CD14-positive monocyte (primary cell): ENCODE measurements at places on chromosomes 7 and 10.
A peak's percentile ranks its signal among the peaks of the same experiment; 100 is the strongest.

- peak; percentile 89 for DNase-seq
These were observed 3.0 kb downstream of the BRI3 start for GRCh38 chr7:98284335-98285036.

- no peak for DNase-seq
These were observed 103.3 kb upstream of the GATA3 start for GRCh38 chr10:7950981-7951847.

DNA sequence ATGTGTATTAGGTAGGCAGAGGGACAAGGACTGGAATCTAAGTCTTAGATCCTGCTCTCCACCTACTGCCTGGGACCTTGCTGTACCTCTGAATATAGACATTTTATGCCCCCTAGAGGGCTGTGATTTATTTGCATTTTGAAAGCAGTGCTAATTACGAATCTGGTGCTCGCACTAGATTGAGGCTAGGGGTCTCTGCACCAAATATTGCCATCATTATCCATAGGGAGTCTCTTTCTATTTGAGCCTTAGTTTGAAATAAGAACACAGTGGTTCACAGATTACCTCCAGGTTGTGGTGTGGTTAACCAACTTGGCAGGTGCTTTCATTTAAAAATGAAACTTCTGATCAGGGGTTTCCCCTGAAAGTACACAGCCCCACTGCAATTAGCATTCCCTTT, 41.8 kb downstream of the CNNM1 start:
- DNase-seq, result no peak

GRCh38 chr7:150937848-150938561, 40.1 kb downstream of the KCNH2 start:
- DNase-seq, result no peak

- no peak for DNase-seq
These were observed 60.9 kb downstream of the SLC35B4 start for GRCh38 chr7:134255814-134256213.

DNA sequence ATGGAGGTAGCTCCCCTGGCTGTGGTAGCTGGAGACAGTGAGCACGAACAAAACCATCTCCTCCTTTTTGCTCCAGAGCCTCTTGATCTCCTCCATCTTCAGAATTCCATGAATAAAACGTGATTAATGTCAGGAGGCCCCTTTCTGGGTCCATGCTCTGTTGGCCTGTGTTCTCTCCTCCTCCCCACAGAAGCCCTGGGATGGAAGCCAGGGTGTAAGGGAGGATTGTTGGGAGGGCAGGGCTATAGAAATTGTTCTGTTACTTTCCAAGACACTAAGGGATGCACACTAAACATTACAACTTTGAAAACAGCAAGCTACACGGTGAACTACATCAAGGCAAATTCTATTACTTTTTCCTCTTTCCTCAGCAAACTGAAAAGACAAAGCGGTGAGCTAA, 96.3 kb downstream of the RNF216 start:
- DNase-seq, result no peak

DNA sequence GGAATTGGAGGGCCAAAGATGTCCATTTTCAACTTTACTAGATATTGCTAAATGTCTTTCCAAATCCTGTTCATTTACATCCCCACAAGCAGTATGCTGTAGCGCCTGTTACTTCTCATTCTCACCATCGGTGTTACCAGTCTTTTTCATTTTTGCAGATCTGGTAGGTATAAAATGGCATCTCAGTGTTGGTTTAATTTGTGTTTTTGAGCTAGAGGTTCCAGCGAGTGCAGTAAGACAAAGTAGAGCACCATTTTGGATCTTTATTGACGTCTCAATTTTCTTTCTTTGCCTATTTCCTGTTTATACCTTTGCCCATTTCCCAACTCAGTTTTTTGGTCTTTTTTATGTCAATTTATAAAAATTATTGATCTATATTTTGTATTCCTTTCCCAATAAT, 55.6 kb downstream of the NRF1 start:
- no peak for DNase-seq

- no peak for DNase-seq
These were observed 309.8 kb downstream of the PARD3 start for GRCh38 chr10:34505338-34505737.

DNA sequence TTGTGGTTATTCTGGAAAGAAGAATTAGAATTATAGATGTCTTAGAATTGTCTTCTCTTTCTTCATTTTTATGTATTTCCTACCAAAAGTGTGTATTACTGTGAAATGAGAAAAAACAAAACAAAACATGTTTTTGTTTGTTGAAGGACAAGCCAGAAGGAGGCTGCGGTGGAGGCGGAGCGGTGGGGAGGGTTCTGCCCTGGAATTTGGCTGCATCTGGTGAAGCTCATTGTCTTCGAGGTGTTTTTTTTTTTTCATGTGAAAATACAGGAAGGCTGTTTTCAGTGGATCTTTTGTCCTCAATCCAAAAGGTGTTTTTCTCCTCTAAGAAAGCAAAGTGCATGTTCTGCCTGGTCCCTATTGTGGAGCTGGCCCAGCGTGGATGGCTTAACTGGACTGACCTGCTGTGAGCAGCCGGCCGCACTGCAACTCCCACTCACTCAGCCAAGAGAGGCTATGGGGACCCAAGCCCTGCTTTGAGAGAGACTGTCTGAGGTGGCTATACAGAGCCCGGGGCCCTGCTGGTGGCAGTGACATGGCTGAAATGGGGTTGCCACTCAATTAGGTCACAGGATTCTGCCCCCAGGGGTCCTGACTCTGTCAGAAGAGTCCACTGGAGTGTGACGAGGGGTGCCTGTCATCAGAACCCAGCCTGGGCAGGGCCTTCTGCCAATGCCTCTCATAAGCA, 184.9 kb upstream of the MKI67 start:
- no peak for DNase-seq

- DNase-seq, result no peak
These were observed 16.8 kb downstream of the OCM2 start for GRCh38 chr7:97973206-97973658.

GRCh38 chr7:85025312-85025756, 161.5 kb downstream of the SEMA3D start:
- no peak for DNase-seq

GRCh38 chr7:92590711-92591310, 621 bp upstream of the FAM133B start:
- DNase-seq, result no peak

- no peak for DNase-seq
These were observed 89.0 kb upstream of the KIAA1217 start for GRCh38 chr10:24119896-24120295.

- DNase-seq, result no peak
These were observed 340.5 kb downstream of the TNS3 start for GRCh38 chr7:47241112-47242065.

- no peak for DNase-seq
These were observed 121.0 kb downstream of the GNAI1 start for GRCh38 chr7:80255656-80256055.

DNA sequence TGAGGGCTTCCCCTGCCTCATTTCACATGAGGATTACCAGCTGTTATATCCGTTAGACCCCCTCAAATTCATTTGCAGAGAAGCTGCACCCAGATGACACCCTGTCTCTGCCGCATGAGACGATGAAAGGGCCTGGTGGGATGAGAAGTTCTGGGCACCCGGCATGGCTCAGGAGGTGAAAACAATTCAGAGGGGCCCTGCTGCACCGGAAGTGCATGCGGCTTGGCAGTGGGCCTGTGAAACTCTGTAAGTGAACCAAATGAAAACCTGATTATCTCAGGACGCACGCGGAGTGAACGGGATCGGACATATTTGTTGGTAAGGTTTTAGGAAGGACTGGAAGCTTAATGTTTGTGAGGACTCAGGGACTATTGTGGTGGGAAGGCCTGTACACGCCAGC, 511.2 kb downstream of the TCERG1L start:
- no peak for DNase-seq

DNA sequence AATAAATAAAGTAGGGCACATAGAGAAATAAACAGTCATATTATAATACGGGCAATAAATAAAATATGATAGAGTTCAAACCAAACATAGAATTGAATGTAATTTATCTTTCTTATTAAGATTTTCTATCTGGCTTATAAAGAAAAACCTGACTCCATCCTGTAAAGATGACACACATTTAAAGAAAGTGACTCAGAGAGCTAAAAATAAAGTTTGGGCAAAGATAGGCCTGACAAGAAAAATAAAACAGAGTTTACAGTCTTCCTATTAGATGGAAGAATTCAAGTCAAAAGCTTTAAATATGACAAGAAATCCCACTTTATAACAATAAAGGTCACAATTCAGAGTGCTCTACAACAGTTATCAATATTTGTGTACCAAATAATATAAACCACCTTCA, 580.6 kb downstream of the PHTF2 start:
- DNase-seq, result no peak

DNA sequence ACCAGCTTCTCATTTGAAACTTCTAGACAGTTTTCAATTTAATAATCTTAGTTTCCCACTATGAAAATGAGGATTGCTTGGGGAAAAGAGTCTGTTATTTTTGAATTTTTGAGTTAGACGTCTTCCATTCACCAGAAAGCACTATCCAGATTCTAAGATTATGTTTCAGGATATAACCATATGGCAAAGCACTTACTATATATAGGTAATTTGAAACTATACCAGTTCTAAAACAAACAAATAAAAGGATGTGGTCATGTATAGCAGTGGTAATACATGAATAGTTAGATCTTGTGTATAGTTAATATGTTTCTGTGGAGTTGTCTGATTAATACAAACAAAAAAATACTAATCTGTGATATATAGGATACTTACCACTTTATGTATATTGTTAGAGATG, 320.0 kb downstream of the EXOC4 start:
- no peak for DNase-seq
